ENCODE measurements at places on chromosomes 12 and 14.

GRCh38 chr12:79895804-79896203 is 39.1 kb downstream of the PPP1R12A start:
- no peak for DNase-seq

- no peak for DNase-seq
Measured at GRCh38 chr14:25570483-25570882, 520.5 kb upstream of the STXBP6 start.

- peak; percentile 57 for DNase-seq
Measured at GRCh38 chr14:81436296-81437138, 36.4 kb upstream of the STON2 start.

DNA sequence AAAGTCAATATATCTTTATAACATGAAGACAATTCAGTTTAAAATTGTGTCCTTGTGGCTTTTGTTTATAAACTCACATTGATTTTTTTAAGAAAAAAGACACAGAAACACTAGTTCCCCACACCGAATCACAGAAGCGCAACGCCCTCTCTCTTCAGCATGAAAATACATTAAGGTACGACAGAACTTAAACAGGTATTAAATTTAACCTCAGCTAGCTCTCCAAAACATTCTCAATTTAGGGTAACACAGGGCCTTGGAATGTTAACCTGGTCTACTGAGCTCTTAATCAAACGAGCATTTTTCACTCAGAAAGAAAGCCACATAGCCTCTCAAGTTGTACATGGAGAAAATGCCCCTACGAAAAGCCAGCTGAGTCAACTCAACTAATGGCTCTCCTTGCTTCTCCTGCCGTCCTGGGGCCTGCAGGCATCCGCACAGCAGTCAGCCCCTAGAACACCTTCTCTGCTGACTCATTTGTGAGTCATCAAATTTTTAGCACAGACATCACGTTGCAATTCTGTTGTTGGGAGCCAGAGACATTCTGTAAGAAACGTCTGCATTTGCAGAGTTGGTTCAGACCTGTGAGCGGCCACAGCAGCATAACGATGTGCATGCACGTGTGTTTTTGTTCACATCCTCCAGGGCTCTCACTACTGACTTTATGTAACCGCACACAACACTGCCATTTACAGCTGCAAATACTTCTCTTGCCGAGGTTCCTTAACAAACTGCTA is 141.6 kb downstream of the ITPR2 start:
- DNase-seq = no peak

- DNase-seq = no peak
Measured at GRCh38 chr12:4307593-4308333, 13.2 kb upstream of the TIGAR start.

GRCh38 chr14:102750376-102750775 is 26.9 kb upstream of the TRAF3 start:
- no peak for DNase-seq

- DNase-seq = no peak
Measured at GRCh38 chr14:76753541-76754198, 7.6 kb upstream of the VASH1 start.

DNA sequence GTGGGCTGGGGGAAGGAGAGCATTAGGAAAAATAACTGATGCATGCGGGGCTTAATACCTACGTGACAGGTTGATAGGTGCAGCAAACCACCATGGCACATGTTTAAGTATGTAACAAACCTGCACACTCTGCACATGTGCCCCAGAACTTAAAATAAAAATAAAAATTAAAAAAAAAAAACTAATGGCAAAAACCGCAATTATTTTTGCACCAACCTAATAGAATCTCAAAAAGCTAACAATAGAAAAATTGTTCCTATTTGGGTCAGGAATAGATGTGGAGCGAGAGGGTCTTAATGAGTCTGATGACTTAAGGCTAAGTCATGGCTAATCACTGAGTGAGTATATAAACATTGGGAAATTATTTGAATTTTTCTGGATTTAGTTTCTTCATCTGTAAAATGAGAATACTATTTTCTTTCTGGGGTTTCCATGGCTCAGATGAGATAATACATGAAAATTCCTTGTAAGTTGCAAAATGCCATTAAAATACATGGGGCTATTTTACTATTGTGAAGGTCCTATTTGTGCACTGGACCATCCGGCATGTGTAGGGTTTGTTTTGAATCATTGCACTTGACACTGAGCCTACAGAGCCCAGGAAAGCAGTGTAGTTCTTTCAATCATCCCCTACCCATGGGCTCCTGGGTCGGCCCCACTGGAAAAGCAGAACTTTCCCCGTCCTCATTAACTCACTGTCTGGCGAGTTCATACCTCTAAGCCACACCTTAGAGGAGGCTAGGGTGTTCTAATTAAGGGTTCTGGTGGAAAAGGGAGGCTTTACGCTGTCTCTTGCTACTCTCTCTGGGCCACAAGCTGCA is 164.1 kb upstream of the NTF3 start:
- no peak for DNase-seq

DNA sequence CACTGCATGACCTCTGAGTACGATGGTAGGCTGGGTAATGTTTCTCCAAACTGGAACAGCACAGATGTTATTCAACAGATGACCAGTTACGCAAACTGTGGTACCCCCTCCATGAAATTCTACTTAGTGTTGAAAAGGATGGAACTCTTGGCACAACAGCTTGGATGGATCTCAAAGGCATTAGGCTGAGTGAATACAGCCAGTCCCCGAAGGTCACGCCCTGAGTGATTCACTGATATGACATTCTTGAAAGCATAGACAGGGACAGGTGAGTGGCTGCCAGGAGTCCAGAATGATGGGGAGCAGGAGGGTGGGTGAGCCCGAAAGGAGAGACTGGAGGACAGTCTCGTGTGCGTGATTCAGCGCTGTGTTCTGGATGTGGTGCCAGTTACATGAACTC is 187.5 kb upstream of the TMEM132C start:
- no peak for DNase-seq

DNA sequence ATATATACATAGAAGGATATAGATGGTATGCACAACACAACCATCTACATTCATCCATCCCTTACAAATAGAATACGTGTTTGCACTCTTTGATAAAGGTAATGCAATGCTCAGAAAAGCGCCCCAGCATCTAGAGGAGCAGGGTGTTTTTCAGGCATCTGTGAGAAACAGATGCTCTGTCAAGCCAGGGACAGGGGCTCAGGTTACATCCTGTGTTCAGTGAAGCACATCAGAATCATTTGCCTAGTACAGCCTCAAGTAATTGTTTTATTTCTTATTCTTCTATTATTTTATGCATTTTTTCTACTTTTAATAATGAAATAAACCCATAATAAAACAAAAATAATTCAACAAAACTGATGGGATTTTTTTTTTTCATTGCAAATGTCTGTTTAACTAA is 50.5 kb upstream of the HIF1A start:
- DNase-seq = no peak

- no peak for DNase-seq
Measured at GRCh38 chr14:23103581-23103980, 1.2 kb downstream of the CIROP start.

- DNase-seq = no peak
Measured at GRCh38 chr14:102246071-102246470, 58.9 kb downstream of the MOK start.

DNA sequence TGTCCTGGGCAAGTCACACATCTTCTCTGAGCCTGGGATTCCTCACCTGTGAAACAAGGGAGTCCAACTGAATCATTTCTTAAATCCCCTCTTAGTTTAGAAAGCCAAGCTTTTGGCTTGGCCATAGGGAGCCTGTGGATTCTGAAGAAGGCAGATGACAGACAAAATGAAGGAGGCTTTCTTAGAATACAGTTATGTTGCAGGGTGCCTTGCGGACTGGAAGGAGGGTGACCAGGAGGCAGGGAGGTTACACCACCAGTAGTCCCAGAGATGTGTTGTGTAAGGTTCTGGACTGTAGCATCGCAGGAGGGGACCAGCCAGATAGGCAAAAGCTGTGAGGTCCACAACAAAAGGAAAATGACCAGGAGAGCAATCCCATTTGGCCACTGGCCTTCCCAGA is 8.2 kb upstream of the ACVR1B start:
- DNase-seq = no peak

DNA sequence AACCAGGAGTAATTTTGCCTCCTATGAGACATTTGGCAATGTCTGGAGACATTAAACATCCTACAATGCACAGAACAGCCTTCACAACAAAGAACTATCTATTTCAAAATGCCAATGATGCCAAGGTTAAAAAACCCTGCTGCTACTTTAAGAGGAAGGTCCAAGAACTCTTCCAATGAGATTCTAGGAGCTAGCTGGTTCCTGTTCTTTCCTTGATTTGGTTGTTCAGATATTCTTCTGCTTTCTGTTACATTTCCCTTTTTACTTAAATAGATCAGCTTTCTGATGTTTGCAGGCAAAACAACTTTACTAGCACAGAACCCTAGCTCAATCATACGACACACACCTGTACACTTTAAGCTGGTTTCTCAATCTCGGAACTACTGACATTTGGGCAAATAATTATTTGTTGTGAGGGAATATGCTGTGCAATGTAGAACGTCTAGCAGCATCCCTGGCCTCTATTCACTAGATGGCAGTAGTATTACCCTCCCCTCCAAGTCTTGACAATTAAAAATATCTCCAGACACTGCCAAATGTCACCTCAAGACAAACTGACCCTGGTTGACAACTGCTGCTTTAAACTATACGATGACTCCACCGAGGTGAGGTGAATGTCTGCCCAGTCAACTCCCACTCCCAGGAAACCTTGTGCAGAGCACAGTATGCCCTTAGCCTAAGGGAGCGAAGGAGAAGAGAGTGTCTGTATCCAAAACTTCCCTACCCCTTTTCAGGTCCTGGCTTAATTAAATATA is 4.4 kb downstream of the BLTP3B start:
- DNase-seq = no peak

- DNase-seq = no peak
Measured at GRCh38 chr12:95212586-95212985, 4.7 kb downstream of the FGD6 start.

- no peak for DNase-seq
Measured at GRCh38 chr14:22468830-22469229, 120.2 kb downstream of the DAD1 start.

- no peak for DNase-seq
Measured at GRCh38 chr14:92144708-92145107, 22.9 kb downstream of the CPSF2 start.

GRCh38 chr12:4789776-4790175 is 69.6 kb downstream of the GALNT8 start:
- DNase-seq = no peak

GRCh38 chr12:94650143-94651056 is at the start of gene TMCC3:
TSS of gene TMCC3 (minus strand) at chr12:94650557. CDS start at chr12:94650430, 127 bp downstream.
- DNase-seq = no peak

- DNase-seq = no peak
Measured at GRCh38 chr14:104870368-104871144, 5.5 kb downstream of the CEP170B start.

DNA sequence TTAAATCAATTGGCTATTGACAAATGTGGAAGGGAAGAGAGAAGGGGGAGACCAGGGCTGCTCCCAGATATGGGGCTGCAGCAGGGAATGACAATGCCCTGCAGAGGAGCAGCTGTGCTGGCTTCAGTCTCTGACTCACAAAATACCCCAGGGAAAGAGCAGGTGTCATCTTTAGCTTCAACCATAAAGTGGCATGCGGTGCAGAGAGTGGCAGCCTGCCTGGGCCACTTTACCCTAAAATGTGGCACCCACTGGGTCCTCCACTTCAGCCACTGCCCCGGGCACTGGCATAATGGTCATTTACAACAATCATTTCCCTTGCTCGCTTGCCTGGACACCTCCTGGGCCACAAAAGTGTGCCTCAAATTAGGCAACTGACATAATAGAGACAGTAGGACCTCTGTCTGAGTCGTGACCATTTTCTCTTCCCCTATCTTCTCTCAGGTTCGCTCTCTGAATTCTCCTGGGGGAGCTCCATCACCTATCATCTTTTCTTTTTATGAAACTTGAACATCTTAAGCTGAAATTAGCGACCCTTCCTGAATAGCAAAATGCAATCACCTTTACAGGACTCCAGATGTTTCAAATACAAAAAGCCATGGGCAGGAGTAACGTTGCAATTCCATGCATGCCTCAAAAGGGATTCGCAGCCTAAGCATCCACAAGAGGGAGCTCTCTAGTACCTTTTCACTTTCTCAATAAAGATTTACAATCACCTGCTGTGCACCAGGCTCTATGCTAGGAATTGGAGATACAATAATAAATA is 179.9 kb upstream of the ATF7IP start:
- peak; percentile 32 for DNase-seq

DNA sequence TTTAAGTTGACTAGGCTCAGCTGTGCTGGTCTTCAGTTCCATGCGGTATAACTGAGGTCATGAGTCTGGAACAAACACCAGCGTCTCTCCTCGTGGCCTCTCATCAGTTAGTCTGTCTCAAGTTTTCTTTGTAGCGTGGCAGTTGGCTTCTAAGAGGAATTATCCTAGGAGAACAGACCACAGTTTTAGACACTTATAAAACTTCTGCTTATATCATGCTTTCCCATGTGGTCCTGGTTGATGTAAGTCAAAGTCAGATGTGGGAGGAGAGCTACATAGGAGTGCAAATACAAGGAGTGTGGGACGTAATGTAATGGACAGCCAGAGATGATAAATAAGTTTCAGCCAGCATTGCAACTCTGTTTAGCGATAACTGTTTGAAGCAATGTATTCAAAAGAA is 14.8 kb downstream of the PLEKHA5 start:
- DNase-seq = no peak

GRCh38 chr14:53047307-53048069 is 96.6 kb upstream of the FERMT2 start:
- DNase-seq = no peak

DNA sequence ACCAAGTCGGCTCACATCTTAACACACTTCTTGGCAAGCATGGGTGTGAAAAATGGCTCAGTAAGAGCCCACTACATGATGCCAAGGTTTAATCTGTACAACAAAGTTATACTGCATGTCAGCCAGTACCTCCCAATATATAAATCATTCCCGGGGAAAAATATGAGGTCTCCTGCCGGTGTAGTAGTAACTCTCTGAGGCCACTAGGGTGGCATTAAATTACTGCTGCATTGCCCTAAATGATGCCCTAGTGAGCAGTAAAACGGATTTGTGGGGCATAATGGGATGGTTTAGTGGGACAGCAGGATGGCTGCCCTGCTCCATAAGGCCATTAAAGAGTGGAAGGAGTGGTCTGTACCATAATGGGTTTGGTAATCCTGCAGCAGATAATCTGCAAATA is 267.7 kb downstream of the MED13L start:
- no peak for DNase-seq

DNA sequence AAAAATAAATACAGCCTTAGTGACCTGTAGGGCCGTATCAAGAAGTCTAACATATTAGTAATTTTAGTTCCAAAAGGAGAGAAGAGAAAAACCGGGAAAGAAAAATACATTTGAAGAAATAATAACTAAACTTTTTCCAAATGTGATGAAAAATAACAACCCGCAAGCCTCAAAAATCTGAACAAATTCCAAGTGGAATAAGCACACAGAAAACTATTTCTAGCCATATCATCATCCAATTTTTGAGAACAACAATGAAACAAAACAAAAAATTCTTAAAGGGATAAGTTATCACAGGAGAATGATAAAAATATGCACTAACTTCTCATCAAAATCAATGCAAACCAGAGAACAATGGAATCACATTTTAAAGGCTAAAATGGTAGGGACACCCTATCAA is 198.1 kb upstream of the PLXNC1 start:
- no peak for DNase-seq

Data from activated naive CD4-positive, alpha-beta T cell treated with anti-CD3 and anti-CD28 coated beads, Interleukin-2, amount 50 U/mL, for 72 hours (primary cell).